Breast epithelium (tissue), 4 donors: ENCODE measurements at places on chromosomes 16 and 17.

GRCh38 chr17:69192754-69193153 is 35.9 kb downstream of the ABCA10 start:
- no peak for DNase-seq

GRCh38 chr17:78583091-78583490 is 5.9 kb upstream of the DNAH17 start:
- no peak for DNase-seq

DNA sequence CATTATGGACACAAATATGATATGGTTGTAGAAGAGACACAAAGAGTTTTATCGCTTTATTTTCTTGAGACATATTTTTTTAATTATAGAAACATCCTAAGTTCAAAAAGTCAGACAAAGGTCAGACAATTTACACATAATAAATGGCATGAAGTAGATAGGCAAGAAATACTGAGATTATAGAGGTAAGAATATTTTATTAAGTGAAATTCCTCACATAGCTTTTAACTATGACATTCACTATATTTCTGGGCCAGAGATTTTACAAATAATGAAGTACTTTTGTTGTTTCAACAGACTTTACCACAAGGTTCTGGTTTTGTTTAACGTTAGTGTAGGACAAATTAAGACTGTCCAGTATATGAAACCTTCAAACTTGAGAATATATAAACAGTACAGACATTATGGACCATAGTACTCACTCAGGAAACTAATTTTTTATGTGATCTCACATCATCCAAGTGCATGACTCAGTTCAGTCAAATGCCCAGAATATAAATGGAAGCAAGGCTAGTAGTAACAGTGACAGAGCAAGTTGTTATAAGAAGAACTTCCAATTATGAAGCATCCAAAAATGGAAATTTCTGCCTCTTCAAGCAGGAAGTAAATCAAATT is 394.8 kb downstream of the KCNJ2 start:
- no peak for DNase-seq

DNA sequence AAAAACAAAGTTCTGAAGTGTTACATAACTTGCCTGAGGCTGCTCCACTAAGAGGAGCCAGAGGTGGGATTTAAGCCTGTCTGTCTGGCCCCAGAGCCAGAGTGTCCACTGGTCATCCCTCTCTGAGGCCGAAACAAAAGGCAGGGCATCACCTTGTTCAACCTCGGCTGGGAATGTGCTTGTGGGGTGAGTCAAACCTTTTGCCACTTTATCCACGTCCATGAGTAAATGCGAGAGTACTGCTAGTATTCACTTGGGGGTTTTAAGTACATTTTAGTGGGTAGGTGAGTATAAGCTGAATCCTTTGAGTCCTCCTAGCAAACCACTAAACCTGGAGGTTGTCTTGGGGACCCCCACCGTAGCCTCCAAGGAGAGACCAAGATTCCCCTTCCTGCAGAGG is 103.5 kb downstream of the STX8 start:
- DNase-seq = no peak

GRCh38 chr17:60473788-60474187 is 51.5 kb downstream of the CHCT1 start:
- DNase-seq = no peak

DNA sequence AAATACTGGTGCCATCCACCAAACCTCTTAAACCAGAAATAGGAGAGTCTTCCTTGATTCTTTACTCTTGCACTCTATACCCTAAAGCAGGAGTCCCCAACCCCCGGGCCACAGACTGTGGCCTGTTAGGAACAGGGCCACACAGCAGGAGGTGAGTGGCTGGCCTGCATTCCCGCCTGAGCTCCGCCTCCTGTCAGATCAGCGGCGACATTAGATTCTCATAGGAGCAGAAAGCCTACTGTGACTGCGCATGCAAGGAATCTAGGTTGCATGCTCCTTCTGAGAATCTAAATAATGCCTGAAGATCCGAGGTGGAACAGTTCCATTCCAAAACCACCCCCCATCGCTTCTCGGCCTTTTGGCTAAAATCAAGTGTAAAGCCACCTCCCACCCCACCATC is 30.3 kb upstream of the SRCIN1 start:
- DNase-seq = no peak

- no peak for DNase-seq
These were observed 13.1 kb upstream of the LPCAT2 start for GRCh38 chr16:55495616-55496289.

DNA sequence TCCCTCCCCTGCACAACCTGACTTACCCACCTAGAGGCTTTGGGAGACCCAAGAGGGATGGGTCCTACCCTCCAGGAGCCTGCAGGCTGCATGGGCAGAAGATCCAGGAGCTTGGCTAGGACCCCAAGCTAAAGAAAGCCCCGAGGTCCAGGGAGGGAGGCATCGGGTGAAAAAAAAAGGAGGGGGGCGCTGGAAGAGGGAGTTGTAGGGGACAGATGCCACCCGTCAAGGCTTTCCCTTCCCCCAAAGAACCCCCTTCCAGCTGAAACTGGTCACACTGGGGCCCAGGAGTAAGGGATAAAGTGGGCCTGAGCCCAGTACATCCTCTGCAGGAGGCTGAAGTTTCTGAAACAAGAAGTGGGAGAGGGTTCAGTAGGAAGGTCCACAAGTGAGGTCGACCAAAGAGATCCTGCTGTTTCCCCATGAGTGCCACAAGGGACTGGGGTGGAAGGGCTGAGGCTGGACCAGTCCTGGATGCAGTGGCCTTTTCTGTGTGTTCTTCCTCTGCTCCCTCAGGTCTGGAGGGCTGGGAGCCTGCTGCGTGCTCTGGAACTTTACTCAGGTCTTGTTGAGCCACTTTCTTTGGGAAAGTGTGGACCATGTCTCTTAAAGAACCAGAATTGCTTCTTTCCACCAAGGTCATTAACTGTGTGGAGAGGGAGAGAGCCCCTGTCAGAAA is 14.2 kb upstream of the CBFB start:
- no peak for DNase-seq

GRCh38 chr16:586047-586644 is 3.7 kb upstream of the RAB40C start:
- no peak for DNase-seq

DNA sequence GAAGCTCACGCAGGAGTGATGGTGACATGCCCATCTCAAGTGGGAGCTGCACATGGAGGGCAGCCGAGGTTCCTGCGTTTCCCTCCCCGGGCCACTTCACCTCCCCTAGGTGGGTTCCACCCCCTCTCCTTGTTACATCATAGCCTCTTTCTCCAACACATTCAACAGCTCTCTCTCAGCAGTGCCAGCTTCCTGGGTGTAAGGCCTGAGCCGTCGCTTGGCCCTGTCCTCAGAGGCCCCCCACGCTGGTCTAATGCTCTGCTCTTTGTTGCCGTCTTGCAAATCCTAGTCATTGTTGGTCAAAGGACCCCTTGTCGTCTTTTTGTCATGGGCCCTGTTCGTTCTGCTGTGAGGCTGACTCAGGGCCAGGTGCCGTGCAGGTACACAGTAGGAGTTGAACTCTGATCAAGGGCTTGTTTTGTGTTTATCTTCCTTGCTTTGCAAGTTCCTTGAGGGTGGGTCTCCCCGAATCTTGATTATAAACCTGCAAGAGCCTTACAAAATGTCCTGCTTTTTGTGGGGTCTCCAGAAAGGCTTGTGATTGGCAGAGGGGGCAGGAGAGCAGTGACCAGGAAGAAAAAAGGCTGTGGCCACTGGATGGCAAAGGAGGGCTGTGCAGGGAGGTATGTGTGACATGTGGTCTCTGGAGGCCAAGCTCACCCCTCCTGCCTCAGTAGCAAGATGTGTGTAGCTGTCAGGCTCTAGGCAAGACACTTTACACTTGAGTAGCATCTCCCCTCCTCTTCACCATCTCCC is 136.6 kb downstream of the CCDC182 start:
- no peak for DNase-seq

DNA sequence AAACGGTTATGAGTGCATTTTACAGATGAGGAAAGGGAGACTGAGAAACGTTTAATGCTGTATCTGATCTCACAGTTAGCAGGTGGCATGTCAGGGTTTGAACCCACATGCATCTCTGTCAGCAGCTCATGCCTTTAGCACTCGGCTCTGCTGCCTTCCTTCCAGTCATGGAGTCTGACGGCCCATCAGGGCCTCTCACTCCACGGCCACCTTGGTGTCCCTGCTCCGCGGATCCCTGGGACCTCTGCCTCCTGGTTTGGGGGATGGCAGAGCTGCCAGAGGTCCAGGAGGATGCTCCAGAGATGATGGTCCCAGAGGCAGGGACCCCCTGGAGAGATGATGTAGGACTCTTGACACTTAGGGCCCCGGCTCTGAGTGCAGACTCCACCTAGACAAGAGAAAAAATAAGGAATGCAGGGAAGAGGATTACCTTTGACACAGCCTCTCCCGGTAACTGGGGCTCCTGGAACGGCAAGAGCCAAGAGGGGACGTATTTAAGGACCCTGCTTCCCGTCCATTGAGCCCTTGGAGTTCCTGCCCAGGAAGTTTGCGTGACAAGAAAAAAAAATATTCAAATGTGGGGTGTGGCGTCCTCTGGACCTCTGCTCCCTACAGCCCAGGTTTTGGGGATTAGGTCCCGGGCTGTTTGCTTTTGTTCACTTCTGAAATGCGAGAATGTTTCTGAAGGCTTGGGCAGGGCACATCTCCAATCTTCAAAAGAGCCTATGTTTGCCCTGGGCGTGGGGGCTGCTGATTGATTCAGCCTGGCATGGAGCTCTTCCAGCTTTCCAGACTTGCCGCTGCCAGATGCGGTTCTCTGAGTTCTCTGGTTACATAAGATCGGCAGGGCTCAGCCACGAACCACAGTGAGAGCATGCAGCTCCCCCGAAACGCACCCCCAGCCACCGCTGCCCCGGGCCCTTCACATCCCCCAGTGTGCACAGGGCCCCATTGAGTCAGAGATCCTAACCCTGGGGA is at the start of gene ALDH3A1:
ALDH3A1 (minus strand) TSS at position 470 of the 978 bp plus-strand sequence. CDS start 3,169 bp downstream, outside the sequence.
- no peak for DNase-seq

DNA sequence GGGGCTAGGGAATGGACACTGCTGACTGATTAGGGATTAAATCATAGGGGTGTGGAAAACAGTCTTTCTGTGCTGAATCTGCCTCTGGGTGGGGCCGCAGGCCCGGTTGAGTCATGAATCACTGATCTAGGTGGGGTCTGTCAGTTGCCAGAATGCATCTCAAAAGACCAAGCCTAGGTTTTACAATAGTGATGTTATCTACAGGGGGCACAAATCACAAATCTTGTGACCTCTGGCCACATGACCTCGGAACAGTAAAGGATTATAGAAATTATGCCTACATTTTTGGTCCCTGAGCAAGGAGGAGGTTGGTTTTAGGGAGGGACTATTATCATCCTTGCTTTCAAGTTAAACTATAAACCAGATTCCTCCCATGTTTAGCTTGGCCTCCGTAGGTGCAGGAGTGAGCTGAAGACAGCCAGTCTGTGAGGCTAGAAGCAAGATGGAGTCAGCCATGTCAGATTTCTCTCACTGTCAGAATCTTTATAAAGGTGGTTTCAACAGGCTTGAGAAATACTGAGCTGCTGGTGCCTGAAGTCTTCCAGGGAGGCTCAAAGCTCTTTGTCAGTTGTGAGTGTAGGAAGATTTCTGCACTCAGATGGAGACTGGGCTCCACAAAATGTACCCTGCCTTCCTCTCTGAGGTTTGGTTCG is 12.9 kb downstream of the GNGT2 start:
- DNase-seq = no peak

GRCh38 chr17:9062399-9062902 is 41.1 kb downstream of the NTN1 start:
- DNase-seq = no peak

GRCh38 chr17:55090079-55090492 is 121.5 kb downstream of the STXBP4 start:
- DNase-seq = no peak

DNA sequence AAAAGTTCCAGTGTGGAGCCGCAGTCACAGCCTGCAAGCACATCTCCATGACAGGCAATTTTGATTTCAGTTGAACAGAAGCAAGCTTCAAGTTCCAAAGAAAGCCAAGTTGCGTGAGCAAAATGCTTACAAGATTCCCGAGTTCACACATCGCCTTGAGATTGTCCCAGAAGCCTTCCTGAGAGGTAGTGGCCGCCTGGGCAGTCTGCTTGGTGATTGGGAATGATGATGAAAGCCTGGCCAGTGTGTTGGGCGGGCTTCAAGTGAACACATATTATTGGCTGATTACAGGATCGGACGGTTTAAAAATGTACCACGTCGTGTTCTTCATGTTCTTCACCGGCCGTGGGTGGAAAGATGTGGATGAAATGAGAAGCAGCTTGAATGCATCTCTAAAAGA is 185.5 kb downstream of the FOXL1 start:
- DNase-seq = no peak

- no peak for DNase-seq
These were observed 859.1 kb upstream of the GOT2 start for GRCh38 chr16:59593194-59593661.

GRCh38 chr16:77227745-77228144 is 28.5 kb downstream of the SYCE1L start:
- DNase-seq = no peak

DNA sequence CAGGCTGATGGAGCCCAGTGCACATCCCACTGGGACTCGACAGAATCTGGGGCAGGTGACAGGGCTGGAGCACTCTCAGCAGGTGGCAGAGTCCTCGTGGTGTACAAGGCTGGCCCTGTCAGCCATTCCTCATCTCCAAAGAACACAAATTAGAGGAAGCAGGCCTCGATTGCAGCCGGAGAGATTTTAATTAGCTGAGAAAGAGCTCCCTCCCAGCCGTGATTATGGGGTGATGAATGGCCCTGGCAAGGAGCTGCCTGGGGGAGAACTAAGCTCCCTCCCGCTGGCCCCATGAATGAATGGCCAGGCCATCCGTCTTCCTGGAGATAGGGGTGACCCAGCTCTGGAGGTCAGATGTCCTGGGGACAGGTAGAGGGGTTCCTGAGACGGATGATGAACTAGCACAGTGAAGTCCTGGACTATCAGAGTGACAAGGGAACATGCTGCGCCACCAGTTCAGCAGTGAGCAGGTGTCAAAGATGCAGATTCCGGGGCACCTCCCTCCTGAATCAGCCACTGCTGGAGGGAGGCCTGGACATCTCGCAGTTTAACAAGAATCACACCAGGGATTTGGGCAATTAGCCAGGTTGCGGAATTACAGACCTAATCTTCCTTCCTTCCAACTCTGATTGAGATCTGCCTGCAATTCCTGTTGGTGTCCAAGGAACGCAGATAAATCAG is 35.5 kb downstream of the PIMREG start:
- DNase-seq = no peak

DNA sequence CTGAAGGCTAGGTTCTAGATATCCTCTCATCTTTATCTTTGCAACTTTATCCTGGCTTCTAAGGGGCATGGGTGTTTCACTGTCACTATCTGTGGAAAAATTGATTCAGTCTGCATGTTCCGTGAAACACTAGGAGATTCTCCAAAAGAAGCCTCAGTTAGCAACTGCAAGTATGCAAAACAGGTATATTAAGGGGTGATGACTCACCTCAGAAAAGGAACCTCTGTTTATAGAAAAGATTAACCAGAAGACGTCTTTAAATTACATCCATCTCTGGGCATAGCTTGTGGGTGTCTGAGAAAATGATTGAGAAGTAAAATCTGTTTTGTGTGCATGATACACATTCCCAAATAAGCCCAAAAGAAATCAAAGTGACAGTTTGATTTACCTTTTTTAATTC is 353.8 kb upstream of the HSBP1 start:
- no peak for DNase-seq

GRCh38 chr17:75970011-75970523 is 8.9 kb downstream of the ACOX1 start:
- no peak for DNase-seq

- DNase-seq = no peak
These were observed 60.3 kb upstream of the CBX4 start for GRCh38 chr17:79899584-79899983.

GRCh38 chr16:89826531-89827382 is 1.5 kb upstream of the SPIRE2 start:
- no peak for DNase-seq
